HEK293T (cell line): ENCODE measurements at places on chromosomes 5 and 9.

- no peak for DNase-seq
Observed at GRCh38 chr5:119129770-119130169, 58.9 kb downstream of the DMXL1 start.

- no peak for DNase-seq
Observed at GRCh38 chr5:79963261-79964061, 27.6 kb downstream of the MTX3 start.

GRCh38 chr9:89845321-89845720 lies 240.5 kb downstream of the GADD45G start:
- DNase-seq, result no peak

DNA sequence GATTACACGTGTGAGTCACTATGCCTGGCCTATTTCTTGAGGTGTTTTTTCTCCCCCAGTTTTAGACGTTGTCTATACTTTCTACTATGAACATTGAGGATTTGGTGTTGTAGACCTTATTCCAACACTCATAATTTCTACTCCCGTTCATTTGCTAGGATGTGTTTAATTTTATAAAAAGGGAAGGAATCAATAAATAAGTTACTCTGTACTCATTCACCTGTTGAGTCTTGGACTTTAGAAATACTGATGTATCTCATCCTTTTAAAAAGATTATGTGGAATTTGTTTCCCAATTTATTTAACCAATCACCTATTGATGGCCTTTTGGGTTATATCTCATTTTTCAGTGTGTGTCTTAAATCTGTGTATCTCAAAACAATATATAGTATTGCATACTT lies 3.2 kb downstream of the CDK7 start:
- DNase-seq, result no peak

- no peak for DNase-seq
Observed at GRCh38 chr5:17172791-17173190, 44.6 kb upstream of the BASP1 start.

DNA sequence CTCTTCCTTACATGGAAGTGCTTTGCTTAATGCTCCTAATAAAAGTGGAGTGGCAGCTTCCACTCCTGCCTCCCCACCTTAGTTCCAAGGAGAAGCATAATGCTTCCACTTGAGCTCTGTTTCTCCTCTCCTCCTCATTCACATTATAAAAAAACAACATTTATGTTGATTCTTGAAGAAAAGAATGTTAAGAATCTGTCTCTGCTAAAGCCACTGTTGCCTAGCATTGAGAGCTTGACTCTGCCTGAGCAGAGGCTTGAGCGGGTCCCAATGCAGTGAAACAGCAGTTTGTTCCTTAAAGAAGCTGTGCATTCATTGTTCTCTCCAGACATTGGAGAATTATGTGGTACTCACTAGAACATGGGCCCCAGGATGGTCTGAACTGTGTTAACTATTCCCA lies 101.5 kb upstream of the GHR start:
- no peak for DNase-seq

DNA sequence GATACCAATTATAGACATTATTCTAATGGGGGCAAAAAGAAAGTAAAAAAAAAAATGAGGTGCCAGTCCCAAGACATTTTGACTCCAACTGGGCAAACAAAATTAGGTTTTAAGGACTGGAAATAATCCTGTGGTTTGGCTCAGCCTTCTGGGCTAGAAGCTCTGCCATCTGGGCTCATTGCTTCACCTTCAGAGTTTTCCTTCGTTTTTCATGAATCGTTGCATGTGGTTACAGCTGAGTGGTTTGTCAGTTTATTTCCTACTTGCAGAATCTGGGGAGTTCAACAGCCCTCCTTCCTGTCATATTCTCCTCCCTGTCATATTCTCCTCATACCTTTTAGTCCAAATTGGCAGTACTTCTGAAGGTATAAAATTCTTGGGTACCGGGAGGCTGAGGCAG lies 12.0 kb downstream of the UGT3A2 start:
- DNase-seq, result no peak

DNA sequence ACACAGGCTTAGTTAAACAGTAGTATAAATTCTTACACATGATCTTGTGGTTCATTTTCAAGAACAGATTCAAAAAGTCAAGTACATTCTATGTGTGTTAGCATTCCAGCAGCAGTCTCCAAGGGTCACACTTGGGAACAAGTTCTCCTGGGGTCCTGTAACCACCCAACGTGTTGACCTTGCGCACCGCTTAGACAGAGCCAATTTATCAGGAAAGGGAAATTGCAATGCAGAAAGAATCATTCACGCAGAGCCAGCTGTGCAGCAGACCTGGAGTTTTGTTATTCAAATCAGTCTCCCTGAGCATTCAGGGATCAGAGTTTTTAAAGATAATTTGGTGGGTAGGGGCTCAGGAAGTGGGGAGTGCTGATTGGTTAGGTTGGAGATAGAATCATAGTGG lies 8.5 kb upstream of the RXFP3 start:
- no peak for DNase-seq

- no peak for DNase-seq
Observed at GRCh38 chr5:172478256-172478655, 23.9 kb upstream of the SH3PXD2B start.

DNA sequence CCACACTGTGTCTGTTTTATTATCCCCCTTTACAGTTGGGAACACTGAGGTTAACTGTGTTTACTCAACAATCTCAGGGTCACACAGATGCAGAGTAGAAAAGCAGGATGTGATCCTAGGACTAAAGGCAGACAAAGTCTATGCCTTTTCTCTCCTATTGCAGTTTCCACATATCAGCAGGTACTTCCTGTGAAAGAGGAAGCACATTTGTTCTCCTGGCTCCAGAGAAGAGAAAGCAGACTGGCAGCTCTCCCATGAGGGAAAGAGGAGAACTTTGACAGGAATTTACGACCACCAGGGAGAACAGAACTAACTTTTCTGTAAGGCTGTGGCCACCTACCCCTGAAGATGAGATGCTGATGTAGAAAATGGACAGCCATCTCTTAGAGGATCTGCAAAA lies 84.2 kb upstream of the TNC start:
- no peak for DNase-seq

- DNase-seq, result no peak
Observed at GRCh38 chr5:58517198-58517597, 26.0 kb downstream of the GAPT start.

GRCh38 chr5:81726297-81726696 lies 24.6 kb downstream of the SSBP2 start:
- DNase-seq, result no peak

DNA sequence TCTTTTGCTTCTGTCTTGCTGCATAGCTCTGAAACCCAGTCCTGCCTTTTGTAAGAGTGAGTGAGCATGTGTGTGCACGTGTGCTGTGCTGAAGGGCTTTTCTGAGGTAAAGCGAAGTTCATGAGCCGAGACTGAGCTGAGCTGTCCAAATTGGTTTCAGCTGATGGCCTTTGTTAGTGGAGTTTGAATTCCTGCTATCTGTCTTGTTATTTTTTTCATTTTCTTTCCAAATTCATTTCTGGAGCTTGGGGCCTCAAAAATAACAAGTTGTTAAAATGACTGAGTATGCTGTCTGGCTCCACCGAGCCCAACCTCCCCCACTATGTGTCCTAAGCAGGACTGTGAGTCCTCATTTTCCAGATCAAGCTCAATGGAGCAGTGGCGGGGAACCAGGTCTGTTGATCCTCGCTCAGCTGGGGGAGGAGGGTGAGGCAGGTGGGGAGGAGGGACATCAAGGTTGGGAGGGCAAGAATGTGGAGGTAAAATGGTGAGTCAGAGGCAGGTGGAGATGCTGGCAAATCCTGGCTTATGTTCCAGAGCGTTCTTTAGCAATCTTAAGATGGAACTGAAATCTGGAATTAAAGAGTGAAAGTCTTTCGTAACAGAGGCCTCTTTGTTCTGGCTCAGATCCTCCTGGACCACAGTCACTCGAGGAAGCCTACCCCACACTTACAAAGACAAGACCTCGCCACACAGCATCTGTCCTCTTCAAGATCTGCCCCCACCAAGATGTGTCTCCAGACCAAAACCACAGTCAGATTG lies 63.9 kb downstream of the SREK1 start:
- no peak for DNase-seq

DNA sequence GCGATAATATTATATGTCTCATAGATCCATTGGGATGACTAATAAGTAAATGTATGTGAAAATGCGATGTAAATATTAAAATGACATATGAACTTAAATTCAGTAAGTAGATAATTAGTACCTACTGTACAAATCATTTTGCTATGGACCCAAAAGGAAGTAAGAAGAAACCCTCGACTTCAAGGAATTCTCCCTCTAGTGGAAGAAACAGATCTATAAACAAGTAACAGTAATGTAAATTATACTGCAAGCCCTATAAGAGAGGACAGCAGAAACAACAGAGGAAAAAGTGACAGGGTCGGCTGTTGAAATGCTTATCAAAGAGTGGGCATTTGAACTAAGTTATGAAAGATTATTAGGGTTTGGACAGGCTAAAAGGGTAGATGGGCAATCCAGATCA lies 320.3 kb downstream of the DMAC1 start:
- DNase-seq, result no peak

GRCh38 chr5:79560771-79561524 lies 47.0 kb upstream of the HOMER1 start:
- DNase-seq, result no peak

DNA sequence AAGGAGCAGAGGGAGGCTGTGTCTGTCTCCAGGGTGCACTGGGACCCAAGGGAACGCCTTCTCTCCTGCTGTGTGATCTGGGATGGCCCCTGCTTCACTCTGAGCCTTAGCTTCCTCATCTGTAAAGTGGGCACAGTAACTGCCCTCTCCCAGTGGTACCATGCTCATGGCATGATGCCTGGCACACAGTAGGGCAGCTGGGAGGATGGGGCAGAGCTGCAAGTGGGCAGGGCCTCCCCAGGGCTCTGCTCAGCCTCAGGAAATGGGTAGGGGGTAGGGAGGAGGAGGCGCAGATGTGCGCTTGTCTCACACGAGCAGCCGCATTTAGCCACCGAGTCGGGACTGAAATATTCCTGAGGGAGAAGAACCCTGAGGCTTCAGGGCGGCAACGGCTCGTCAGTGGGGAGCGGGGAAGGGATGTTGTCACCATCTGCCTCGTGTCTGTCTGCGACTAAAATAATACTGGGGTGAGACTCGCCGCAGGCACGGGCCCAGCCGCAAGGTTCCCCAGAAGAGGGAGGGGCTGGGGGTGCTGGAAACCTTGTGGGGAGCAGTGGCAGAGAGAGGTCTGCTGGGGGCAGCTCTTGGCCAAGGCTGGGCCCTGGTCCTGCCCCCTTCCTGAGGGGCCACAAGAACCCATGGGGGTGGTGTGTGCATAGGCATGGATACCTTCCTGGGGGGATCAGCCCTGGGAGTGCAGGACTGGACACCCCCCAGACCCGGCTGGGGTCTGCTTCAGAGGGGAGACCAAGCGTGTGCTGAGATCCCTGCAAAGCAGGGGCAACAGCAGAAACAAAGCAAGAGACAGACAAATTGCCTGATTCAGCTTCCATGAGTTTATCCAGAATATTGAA lies 55.2 kb upstream of the PSD2 start:
- no peak for DNase-seq

GRCh38 chr5:57676222-57677098 lies 193.8 kb upstream of the ACTBL2 start:
- DNase-seq, result no peak

DNA sequence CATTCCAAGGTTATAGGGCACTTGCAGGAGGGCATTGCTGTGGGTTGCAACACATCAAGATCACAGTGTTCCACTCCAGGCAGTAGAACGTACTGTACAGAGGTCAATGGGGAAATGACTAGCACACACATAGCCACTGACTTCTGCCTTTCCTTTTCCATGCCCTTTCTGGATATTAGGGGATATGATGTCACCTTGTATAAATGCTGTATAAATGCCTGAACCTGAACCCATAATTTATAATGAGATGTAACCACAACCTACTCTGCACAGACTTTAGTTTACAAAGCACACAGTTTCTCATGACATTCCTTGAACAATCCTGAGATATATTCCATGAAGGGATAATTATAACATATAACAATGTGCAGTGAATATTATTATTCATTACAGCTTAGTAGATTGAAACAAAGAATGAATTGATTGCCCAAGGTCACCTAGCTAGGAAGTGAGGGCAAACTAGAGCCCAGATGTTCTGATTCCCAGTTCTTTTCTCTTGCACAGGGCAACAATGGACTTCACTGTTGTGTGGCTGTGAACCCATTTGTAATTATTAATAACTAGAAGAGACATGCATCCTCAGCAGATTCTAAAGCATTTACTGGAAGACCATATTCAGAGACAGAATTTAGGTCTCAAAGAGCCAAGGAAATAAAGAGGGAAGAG lies 5.6 kb upstream of the ABLIM3 start:
- no peak for DNase-seq

- no peak for DNase-seq
Observed at GRCh38 chr9:100640447-100641050, 62.7 kb downstream of the CAVIN4 start.
